Dermis microvascular lymphatic vessel endothelial cell (primary cell): ENCODE measurements at places on chromosomes 6 and 20.

- DNase-seq: peak; percentile 99
Measured at GRCh38 chr6:34865107-34865506, 22.7 kb downstream of the TAF11 start.

GRCh38 chr6:125215252-125215819 is 61.8 kb downstream of the TPD52L1 start:
- DNase-seq: no peak

- DNase-seq: no peak
Measured at GRCh38 chr20:58959652-58960051, 21.4 kb upstream of the NELFCD start.

- no peak for DNase-seq
Measured at GRCh38 chr6:67591910-67592309, 1043.2 kb upstream of the ADGRB3 start.

GRCh38 chr20:58310291-58310782 is 822 bp downstream of the RAB22A start:
- DNase-seq: no peak
